ENCODE measurements at places on chromosomes 1 and 21.

DNA sequence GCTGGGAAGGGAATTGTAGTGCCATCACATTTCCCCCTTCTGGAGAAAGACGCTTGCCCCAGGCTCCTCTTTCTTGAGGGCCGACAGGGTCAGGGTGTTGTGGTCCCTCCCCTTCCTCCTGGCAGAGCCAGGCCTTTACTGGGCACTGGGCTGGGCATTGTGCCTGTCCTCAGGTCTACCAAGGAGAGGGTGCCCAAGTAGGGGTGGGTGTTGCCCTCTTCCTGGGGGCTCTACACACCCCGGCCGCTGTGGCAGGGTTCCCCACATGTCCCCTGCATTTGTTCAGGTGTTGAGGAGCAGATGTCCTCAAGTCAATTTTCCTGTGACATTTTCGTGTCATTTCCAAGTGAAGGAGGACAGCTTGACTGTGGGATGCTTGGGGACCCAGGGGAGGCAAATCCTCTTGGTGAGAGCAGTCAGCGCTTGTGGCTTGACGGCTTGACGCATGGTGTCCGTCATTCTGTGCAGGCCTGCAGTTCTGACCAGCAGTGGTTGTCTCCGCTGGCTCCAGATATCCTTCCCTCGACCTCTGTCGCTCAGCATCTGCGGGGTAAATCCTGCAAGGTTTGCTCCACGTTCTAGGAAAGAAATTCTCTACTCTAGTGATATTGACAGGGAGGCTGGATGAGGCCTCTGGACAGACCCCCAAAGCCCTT is 181.9 kb upstream of the VAMP3 start:
- DNase-seq: no peak

GRCh38 chr1:168331569-168331968 is 50.9 kb downstream of the TBX19 start:
- no peak for DNase-seq

DNA sequence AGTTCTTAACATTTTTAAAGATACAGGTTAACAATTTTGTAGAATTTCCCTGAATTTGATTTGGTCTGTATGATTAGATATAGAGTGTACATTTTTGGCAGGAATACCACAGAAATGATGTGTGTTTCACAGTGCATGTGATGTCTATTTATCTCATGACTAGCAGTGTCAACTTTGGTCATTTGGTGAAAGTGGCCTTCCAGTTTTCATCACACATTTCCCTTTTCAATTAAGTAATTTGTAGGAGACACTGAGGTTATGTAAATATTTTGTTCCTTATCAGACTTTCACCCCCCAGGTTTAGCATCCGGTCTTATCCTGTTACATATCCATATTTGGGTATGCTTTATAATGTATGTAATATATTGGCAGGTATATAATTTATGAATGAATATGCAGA is 41.8 kb downstream of the MAP3K7CL start:
- DNase-seq: no peak

- no peak for DNase-seq
Observed at GRCh38 chr1:145985502-145986439, 10.6 kb downstream of the TXNIP start.

DNA sequence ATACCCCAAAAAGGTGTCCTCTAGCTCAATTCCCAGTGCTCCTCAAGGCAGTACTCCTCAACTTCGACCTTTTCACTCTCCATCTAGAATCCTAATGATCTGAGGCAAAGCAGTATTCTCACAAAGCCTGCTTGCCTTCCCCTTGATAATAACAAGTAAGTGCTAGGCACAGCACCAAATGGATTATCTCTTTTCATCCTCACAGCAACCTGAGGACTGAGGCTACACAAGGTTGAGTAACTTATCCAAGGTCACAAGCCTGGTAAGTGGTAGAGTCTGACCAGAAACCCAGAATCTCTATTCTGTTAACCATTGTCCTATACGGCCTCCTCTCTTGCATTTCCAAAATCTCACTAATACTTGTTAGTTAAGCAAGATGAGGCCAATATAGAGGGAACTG is 5.1 kb downstream of the SYDE2 start:
- DNase-seq: no peak

DNA sequence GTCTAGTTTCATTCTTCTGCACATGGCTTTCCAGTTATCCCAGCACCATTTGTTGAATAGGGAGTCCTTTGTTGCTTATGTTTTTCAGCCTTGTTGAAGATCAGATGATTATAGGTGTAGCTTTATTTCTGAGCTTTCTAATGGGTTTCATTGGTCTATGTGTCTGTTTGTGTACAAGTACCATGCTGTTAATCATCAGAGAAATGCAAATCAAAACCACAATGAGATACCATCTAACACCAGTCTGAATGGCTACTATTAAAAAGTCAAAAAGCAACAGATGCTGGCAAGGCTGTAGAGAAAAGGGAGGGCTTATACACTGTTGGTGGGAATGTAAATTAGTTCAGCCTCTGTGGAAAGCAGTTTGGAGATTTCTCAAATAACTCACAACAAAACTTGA is 321.5 kb upstream of the PTBP2 start:
- no peak for DNase-seq

- DNase-seq: no peak
Observed at GRCh38 chr1:181087400-181087901, 1.0 kb upstream of the IER5 start.

DNA sequence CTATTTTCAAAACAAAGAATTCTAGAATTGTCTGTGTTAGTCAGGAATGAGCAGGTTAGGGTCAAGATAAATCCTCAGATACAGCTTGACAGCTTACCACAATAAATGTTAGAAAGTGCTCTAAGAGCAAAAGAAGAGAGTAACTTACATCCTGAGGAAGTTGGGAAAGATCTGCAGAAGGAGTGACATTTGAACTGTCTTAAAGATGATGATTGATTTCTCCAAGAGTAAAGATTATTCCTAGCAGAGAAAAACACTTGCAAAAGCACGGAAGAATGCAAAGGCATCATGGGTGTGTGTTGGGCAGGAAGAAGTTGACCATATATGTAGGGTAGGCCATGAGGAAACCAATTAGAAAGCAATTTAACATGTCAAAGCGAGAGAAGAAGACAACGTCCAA is 175.4 kb downstream of the LRRC7 start:
- DNase-seq: no peak

DNA sequence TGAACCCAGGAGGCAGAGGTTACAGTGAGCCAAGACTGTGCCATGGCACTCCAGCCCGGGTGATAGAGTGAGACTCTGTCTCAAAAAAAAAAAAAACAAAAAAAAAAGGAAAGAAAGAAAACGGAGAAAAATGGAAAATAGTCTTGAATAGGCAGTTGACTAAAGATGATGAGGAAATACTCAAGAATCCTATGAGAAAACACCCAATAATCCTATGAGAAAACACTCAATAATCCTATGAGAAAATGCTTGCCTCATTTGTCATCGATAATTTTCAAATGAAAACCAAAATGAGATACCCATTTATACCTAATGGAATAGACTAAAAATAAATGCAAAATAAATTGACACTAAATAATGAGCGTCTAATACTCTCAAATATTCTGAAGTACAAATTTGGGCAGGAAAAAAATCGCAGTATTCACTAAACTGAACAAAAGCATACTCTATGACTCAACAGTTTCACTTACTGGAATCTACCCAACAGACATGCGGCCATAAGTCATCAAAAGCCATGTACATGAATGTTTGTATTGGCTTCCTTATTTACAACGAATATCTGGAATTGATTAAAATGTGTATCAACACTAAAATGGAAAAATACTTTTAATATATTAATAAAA is 733.9 kb upstream of the CHRM3 start:
- no peak for DNase-seq

GRCh38 chr1:42423681-42424080 is 32.1 kb downstream of the ZMYND12 start:
- DNase-seq: no peak

Data from stimulated activated CD8-positive, alpha-beta memory T cell treated with anti-CD3 and anti-CD28 coated beads, Interleukin-15, amount 100 ng/mL, for 24 hours (primary cell).